ENCODE measurements at places on chromosomes 2 and 18.

- H3K36me3 ChIP-seq, result no peaks in the 10 kb centered on the region
- H3K27ac ChIP-seq, result no peak overlapping the region
- H3K4me3 ChIP-seq, result no peak overlapping the region
- no peaks in the 10 kb centered on the region for H3K27me3 ChIP-seq
- H3K4me1 ChIP-seq, result no peaks in the 10 kb centered on the region
Observed at GRCh38 chr2:136363900-136364299, 246.0 kb upstream of the CXCR4 start.

DNA sequence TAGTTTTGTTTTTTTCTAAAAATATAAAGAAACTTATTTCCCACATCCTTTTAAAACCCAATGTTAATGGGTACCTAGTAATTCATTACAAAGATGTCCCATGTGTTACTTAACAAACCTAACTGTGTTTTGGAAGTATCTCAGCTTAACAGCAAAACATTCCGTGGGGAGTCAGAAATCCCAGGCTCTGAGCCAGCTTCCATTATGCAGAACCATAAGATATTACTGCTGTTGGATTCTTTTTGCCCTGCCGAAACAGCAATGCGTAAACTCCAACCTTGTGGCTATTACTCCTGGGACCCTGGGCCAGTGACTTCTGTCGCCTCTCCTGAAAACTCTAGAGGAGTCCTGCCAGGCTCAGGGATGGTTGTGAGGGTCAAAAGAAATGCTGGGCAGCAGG is 174.1 kb downstream of the UXS1 start:
- peaks cover 3% of the 10 kb centered on the region for H3K4me1 ChIP-seq
- no peak for DNase-seq
- H3K27me3 ChIP-seq, result no peaks in the 10 kb centered on the region

- no peak overlapping the region for H3K27ac ChIP-seq
- H3K4me3 ChIP-seq, result no peak overlapping the region
- no peaks in the 10 kb centered on the region for H3K4me1 ChIP-seq
- no peaks in the 10 kb centered on the region for H3K36me3 ChIP-seq
- H3K27me3 ChIP-seq, result no peaks in the 10 kb centered on the region
- peak; percentile 93 for DNase-seq
Observed at GRCh38 chr2:7007846-7008741, 90.9 kb downstream of the RNF144A start.

DNA sequence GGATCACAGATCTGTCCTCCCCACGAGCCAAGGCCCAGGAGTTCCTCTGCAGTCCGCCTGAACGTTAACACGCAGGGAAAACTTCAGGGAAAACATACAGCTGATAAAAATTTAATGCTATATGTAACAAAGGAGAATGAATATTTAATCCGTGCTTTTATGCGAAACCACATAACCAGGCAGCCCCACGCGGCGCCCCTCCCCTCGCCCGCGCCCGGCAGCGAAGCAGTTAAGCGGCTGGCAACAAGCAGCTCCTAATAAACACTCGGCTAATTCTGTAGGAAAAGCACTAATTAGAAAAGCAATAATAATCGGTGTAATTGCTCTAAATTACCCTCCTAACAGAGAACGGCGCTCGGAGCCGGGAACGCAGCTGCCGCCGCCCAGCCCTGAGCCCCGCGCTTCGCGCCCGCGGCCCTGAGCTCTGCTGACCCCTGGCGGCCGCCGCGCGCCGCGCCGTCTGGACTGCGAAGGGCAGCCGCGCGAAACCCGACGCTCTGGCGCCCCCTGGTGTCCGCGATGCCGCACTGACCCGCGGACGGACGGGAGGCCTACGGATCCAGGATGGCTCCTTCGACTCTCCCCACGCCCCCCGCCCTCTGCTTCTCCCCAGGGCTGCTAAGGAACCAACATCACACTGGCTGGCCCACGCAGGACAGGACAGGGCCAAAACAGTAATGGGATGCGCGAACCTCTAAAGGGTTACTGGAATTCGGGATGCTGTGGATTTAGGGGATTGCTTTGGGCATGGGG is 181.4 kb downstream of the SMAD2 start:
- no peaks in the 10 kb centered on the region for H3K27me3 ChIP-seq
- peak overlapping the region; percentile 22 for H3K4me3 ChIP-seq
- H3K36me3 ChIP-seq, result no peaks in the 10 kb centered on the region
- H3K27ac ChIP-seq, result no peak overlapping the region
- H3K4me1 ChIP-seq, result no peaks in the 10 kb centered on the region

All from aorta (tissue), 5 donors.